ENCODE measurements at places on chromosomes 6 and 20.

DNA sequence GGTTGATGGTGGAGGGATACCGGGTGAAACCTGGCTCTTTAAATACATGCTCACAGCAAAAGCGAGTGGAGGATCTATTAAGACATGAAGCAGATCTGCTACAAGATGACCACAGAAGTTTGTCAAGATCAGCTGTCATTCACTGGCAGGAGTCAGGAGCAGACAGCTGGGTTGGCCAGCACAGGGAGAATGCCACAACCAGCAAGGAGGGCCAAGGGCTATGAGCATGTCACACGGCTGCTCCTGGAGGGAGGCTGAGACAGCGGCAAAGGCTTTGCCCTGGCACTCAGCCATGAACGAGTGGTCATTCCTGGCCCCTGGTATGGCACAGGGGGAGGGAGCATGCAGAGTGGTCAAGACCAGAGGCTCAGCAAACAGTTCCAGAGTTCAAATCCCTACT is 77.6 kb downstream of the POPDC3 start:
- DNase-seq: no peak

DNA sequence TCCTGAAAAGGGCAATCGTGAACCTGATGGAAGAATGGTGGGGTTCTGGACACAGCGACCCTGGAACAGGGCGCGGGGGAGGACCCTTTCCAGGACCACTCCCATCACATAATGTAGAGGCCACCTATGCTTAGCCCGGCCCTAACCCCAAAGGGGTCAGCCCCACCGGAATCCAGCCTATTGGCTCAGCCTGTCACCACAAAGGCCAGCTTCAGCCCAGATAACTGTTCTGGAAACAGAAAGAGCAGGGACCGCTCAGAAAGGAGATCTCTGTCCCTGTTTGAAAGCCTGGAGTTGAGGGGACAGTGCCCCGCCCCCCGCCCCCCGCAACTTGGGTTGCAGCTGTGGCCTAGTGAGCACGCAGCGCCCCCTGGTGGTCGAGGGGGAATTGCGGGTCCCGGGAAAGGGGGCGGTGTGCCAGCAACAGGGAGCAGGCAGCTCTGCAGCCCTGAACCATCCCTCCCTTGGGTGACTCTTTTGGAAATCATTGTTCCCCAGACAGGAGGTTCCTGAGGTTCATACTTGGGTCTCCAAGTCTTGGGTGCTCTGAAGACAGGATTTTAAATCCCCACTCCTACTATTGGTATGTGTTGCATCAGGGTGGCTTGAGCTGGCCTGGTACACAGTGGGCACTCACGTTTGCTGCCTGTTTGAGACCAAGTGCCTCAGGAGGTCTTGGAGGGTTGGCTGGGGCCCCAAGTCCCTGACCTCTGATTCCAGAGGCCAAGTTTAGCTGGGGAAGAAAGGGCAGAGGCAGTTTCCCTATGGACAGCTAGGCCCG is 1.5 kb downstream of the SIGLEC1 start:
- DNase-seq: peak; percentile 87

GRCh38 chr6:99013145-99013544 is 65.4 kb upstream of the FBXL4 start:
- no peak for DNase-seq

DNA sequence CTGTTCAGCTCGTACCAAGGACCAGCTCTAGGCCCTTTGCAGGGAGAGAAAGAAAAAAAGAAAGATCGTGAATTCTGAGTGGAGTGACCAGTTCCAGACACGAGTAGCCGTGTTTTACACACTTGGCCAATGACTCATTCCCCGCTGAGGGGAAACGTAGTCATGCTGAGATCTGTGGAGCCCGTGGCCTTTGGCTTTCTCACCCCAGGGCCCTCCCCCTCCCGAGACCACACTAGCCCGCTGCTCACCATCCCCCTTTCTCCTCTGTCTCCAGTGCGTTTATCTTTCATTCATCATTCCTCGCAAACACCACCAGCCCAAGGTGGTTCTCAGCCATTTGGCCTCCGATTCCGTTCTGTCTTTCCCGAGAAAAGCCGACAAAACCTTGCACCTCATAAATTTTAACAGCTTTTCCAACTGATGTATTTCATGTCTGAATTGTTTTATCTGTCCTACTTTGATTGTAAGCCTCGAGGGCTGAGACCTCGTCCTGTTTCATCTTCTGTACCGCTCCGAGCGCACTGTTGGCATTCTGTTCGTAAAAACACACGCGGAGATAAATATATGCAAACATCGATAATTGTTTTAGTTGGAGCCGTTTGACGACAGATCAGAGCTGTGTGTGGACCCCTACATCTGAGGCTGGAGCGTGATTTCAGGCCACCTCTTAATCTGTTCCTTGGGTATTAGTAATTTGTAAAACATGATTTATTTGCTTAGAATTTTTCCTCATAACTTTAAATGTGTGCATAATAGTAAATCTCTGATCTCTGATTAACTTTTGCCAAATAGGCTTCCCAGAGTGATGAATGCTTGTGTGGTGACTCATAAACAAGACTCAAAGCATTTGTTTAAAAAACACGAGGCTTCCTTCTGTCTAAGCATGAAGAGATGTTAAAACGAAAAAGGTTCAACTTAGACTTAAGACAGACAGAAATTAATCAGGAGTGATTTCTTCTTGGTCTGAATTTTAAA is 336.6 kb downstream of the CDH4 start:
- no peak for DNase-seq

DNA sequence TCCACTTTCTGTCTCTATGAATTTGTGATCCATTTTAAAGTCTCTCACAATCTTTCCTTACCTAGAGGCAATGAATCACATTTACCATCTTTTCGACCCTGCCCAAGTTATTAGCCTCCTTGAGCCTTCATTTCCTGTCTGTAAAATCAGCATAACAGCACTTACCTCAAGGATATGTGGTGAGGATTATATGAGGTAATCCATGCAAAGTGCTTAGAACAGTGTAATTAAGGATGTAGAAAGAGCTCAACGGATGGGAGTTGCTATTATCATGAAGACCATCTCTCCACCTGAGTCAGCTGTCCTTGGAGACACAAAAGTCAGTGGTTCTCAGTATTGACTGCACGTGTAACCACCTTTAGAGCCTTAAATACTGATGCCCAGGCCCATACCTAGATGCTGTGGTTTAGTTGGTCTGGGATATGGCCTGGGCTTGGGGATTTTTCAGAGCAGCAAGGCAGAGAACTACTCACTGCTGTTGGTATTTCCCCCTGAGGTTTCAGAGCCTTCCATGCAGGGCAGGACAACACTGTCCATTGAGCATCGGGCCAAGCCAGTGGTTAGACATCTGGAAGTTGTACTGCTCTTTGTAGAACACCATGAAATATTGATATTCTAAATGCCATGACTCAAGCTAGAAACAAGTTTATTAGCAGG is 55.8 kb downstream of the LYRM2 start:
- DNase-seq: no peak

GRCh38 chr6:123000244-123000770 is 4.3 kb downstream of the CLVS2 start:
- no peak for DNase-seq

DNA sequence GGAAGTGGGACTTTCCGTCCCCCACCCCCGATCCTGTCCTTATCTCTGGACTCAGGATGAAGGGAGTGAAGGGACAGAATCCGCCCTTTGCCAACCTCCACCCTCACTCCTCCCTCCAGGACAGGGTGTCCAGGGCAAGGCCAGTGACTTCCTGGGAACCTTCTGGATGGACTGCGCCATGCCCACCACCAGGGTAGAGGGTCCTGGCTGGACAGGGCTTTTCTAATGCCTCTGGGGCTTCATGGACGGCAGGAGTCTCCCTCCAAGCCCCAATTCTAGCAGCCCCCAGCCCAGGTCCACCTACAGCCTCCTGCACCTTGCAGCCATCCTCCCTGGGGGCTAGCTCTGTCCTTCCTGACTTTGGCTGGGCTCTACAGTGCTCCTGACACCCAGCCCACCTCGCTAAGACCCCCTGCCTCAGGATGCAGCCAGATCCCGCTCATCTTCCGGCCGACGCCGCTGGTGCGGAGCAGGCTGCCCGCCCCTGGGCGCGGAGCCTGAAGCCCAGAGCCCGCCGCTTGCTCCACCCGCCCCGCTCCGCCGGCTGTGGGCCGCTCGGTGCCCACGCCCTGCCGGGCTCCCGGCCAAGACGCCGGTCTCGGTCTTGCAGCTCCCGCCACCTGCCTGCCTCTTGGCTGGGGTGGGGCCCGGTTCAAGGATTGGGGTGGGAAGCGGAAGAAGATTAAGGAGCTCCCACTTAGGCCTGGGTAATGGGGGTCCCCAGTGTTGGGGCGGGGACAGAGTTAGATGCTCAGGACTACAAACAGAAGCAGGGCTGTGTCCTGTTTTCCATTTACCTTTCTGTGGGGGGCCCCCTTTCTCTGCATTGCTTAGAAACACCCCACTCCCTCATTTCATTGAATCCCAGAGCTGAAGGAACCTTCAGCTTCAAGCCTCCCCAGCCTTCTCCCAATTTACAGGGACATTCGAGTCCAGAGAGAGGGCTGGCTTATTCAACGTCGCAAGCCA is 72.8 kb downstream of the MDGA1 start:
- peak; percentile 35 for DNase-seq

DNA sequence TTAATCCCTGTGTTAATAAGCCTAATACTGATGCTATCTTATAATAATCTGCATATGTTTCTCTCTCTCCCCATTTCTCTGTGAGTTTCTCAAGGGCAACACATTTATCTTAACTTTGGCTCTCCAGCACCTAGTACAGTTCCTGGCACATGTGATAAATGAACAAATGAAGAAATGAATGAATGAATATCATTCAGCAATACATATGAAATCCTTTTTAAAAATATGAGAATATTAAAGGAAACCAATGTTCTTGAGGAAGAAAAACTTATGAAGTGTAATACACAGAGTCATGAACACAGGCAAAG is 55.9 kb downstream of the PIGU start:
- DNase-seq: no peak

DNA sequence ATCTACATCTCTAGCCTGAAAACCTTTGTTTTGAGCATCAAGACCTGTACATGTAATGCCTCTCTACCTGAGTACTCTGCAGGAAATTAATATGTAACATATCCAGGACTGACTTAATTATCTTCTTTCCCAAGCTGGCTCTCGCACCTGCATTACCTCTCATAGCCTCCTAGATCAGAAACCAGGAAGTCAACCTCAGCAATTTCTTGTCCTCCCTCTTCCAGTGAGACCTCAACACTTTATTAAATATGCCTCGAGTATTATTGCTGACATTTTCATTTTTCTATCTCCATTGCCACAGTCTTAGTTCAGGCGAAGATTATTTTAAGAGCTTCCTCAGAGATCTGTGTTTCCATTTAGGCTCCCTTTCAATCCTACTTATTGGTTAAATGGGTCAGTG is 69.0 kb downstream of the MACROD2 start:
- DNase-seq: no peak

GRCh38 chr6:145814035-145814500 is 527 bp downstream of the FBXO30 start:
- peak; percentile 25 for DNase-seq

GRCh38 chr20:45323731-45324130 is 15.6 kb upstream of the MATN4 start:
- no peak for DNase-seq

DNA sequence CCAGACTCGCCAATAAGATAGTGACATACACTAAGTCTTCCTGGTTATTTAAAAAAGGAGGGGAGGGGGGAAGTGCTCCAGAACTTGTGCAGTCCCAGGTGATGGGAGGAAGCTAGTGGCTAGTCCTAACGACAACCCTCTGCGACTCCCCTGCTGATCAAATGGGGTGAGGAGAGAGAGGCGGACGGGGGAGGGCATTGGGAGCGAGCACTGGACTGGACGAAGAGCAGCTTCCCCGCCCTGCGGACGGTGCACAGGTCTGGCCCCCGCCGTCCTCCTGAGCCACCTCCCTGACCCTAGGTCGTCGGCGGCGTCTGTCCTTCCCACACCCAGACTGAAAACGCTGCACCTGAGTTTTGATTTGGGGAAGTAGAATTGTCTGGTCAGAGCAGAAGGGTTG is 2.2 kb upstream of the OLIG3 start:
- no peak for DNase-seq

GRCh38 chr6:108331982-108332381 is 37.1 kb downstream of the AFG1L start:
- DNase-seq: no peak

GRCh38 chr6:25022140-25022553 is 86.4 kb upstream of the RIPOR2 start:
- DNase-seq: no peak

DNA sequence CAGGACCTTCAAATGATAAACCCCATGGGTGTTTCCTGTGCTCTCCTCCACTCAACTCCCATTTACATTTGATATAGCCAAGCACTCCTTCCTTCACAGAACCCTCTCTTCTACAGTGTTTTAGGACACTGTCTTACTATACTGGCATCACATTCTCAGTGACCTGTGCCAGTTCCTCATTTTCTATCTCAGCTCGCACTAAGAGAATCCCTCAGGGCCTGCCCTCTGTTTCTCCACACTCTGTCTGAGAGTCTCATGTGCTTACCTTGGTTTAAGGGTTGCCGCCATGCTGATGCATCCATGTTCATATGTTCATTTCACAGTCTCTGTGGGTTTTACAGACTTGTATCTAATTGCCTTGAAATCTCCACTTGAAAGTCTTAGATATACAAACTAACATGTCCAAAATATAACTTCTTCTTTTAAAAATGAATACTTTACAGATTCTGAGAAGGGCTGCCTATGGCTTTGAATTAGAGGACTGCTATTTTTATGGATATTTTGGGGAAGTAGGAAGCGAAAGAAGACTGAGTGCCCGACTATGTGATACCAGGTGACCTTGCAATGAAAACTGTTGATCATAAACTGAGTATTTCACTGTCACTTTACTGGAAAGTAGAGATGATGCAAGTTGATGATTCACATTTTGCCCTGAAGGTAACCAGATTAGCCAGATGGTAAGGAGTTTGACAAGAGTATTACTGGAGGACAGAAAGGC is 153.1 kb upstream of the SIM1 start:
- no peak for DNase-seq

- no peak for DNase-seq
These were observed 221.4 kb downstream of the PLCB4 start for GRCh38 chr20:9290331-9290730.

- DNase-seq: no peak
These were observed 63.0 kb downstream of the TRAM2 start for GRCh38 chr6:52513896-52514295.

- no peak for DNase-seq
These were observed 192.0 kb downstream of the ERMARD start for GRCh38 chr6:169943241-169944060.

DNA sequence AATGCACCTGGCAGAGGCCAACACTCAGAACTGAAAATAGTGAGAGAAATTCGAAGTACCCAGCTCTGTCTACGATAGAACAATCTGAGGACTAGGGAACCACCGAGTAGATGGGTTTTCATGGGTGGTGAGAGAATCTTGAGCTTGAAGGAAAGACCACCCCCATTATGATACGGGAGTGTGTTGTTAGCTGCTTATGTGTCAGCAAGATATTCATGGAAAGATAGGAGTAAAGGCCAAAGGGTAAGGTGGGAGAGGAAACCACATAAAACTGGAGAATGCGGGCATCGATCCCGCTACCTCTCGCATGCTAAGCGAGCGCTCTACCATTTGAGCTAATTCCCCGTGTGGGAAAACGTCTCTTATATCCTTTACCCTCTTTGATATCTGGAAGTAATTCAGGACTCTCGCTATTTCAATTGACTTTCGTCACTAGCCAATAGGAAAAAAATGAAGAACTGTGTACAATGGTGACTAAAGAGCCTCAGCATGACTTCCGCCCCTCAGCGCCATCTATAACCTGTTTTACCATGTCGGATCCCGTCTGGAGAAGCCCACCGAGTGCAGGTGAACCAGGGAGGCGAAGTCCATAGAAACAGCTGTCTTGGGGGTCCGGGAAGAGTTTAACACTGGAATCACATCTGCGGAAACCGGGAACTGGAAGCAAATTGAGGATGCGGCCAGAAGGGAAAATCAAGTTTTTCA is 25.0 kb upstream of the ABT1 start:
- DNase-seq: peak; percentile 62

GRCh38 chr20:44135417-44136204 is 51.4 kb downstream of the JPH2 start:
- no peak for DNase-seq

Measured in stimulated activated CD4-positive, alpha-beta T cell treated with anti-CD3 and anti-CD28 coated beads, Interleukin-2, amount 100 ng/mL, for 24 hours (primary cell).